Right atrium auricular region (tissue), 2 donors: ENCODE measurements at places on chromosomes 6 and 20. TPM values are rescaled to one million over a fixed set of nuclear protein-coding genes. Genes with fewer than 3 reads are reported as not detected.

ZBTB12 gene
- 0.52 TPM for total RNA-seq

JAG1 gene
- 32.8 TPM for total RNA-seq

RAB32 gene
- 18.6 TPM for total RNA-seq

C2 gene
- 19.9 TPM for total RNA-seq

DAAM2 gene
- 9.7 TPM for total RNA-seq

SNAP25 gene
- 9.3 TPM for total RNA-seq

OR2B6 gene
- total RNA-seq = not detected

SIRPG gene
- total RNA-seq = not detected

RGS17 gene
- not detected for total RNA-seq

CENPW gene
- not detected for total RNA-seq

GRCh38 chr6:17347012-17347411 lies 46.4 kb upstream of the CAP2 start:
- no peaks in the 10 kb centered on the region for H3K27me3 ChIP-seq
- H3K4me1 ChIP-seq = no peaks in the 10 kb centered on the region
- H3K36me3 ChIP-seq = no peaks in the 10 kb centered on the region
- no peak overlapping the region for H3K27ac ChIP-seq
- H3K4me3 ChIP-seq = no peak overlapping the region

DNA sequence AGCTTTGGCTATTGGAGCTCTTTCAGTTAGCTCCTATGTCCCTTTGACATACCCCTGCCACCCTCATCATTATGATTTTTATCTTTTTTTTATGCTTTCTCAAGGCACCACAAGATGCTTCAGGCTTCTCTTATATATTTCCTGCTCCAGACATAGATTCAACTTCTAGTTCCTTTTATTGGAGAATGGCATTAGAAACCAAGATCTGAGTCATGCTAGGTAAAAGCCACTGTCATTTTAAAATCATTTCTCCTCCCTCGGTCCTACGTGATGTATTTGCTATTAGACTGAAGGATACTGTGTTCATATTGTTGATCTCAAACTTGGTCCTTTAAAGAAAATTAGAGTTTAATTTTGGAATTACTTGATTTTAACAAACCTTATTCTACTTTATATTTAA lies 8.3 kb downstream of the TENT5A start:
- no peak overlapping the region for H3K4me3 ChIP-seq
- DNase-seq = no peak
- H3K27me3 ChIP-seq = no peaks in the 10 kb centered on the region

- H3K4me3 ChIP-seq = no peak overlapping the region
- DNase-seq = no peak
- H3K27me3 ChIP-seq = no peaks in the 10 kb centered on the region
- H3K36me3 ChIP-seq = no peaks in the 10 kb centered on the region
- H3K4me1 ChIP-seq = no peaks in the 10 kb centered on the region
These were observed 9.3 kb downstream of the ADNP start for GRCh38 chr20:50921803-50922501.

- peaks cover 23% of the 10 kb centered on the region for H3K4me1 ChIP-seq
- no peak for DNase-seq
- no peaks in the 10 kb centered on the region for H3K36me3 ChIP-seq
- H3K27ac ChIP-seq = no peak overlapping the region
- H3K27me3 ChIP-seq = no peaks in the 10 kb centered on the region
These were observed 296.6 kb downstream of the PHACTR1 start for GRCh38 chr6:13012977-13013680.

DNA sequence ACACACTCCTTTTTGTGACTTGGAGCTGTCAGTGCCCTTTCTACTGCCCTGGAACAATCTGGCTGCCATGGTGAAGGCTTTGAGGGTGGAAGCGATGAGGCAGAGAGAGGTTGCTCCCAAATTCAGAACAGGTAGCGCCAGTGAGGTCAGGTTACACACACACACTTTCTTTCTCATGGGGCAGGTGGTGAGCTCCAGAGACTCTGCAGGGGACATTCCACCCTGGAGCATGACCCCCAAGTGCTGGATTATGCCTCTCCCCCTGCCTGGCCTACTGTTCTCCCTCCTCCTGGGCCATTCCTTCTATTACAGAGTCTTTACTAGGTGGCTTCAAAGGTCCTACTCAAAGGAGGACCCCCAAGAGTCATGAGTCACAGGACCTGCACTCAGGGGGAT lies 98.0 kb downstream of the EYA2 start:
- no peak for DNase-seq
- no peak overlapping the region for H3K4me3 ChIP-seq
- H3K36me3 ChIP-seq = no peaks in the 10 kb centered on the region
- no peak overlapping the region for H3K27ac ChIP-seq

GRCh38 chr6:139941826-139942225 lies 567.4 kb upstream of the CITED2 start:
- H3K4me3 ChIP-seq = no peak overlapping the region
- no peaks in the 10 kb centered on the region for H3K4me1 ChIP-seq
- peak overlapping the region; percentile 63 for H3K27ac ChIP-seq
- no peaks in the 10 kb centered on the region for H3K36me3 ChIP-seq

GRCh38 chr6:165752451-165752850 lies 89.4 kb upstream of the PDE10A start:
- H3K27ac ChIP-seq = no peak overlapping the region
- no peak for DNase-seq
- H3K36me3 ChIP-seq = no peaks in the 10 kb centered on the region

GRCh38 chr6:36508532-36508931 lies 38.7 kb downstream of the STK38 start:
- H3K27me3 ChIP-seq = no peaks in the 10 kb centered on the region
- H3K4me1 ChIP-seq = no peaks in the 10 kb centered on the region
- no peak overlapping the region for H3K27ac ChIP-seq
- DNase-seq = no peak
- H3K4me3 ChIP-seq = no peak overlapping the region

- H3K27ac ChIP-seq = no peak overlapping the region
- no peak overlapping the region for H3K4me3 ChIP-seq
- H3K4me1 ChIP-seq = no peaks in the 10 kb centered on the region
- H3K36me3 ChIP-seq = no peaks in the 10 kb centered on the region
These were observed 270.4 kb upstream of the RSPO3 start for GRCh38 chr6:126848119-126848518.

- no peaks in the 10 kb centered on the region for H3K36me3 ChIP-seq
- H3K27ac ChIP-seq = peak within 1 kb of the TSS; percentile 53
- no peak for DNase-seq
These were observed at the start of gene CD83 for GRCh38 chr6:14117158-14118090. CD83 (plus strand) TSS chr6:14117772; CDS start chr6:14117812, 40 bp downstream.

- DNase-seq = no peak
- H3K4me1 ChIP-seq = peaks cover 10% of the 10 kb centered on the region
- H3K27ac ChIP-seq = no peak overlapping the region
- H3K36me3 ChIP-seq = no peaks in the 10 kb centered on the region
- no peaks in the 10 kb centered on the region for H3K27me3 ChIP-seq
- no peak overlapping the region for H3K4me3 ChIP-seq
These were observed 32.6 kb upstream of the FAM83D start for GRCh38 chr20:38893565-38894090.

GRCh38 chr6:139271056-139271455 lies 20.7 kb downstream of the TXLNB start:
- H3K4me1 ChIP-seq = no peaks in the 10 kb centered on the region
- H3K27me3 ChIP-seq = no peaks in the 10 kb centered on the region
- H3K4me3 ChIP-seq = no peak overlapping the region
- no peak overlapping the region for H3K27ac ChIP-seq

DNA sequence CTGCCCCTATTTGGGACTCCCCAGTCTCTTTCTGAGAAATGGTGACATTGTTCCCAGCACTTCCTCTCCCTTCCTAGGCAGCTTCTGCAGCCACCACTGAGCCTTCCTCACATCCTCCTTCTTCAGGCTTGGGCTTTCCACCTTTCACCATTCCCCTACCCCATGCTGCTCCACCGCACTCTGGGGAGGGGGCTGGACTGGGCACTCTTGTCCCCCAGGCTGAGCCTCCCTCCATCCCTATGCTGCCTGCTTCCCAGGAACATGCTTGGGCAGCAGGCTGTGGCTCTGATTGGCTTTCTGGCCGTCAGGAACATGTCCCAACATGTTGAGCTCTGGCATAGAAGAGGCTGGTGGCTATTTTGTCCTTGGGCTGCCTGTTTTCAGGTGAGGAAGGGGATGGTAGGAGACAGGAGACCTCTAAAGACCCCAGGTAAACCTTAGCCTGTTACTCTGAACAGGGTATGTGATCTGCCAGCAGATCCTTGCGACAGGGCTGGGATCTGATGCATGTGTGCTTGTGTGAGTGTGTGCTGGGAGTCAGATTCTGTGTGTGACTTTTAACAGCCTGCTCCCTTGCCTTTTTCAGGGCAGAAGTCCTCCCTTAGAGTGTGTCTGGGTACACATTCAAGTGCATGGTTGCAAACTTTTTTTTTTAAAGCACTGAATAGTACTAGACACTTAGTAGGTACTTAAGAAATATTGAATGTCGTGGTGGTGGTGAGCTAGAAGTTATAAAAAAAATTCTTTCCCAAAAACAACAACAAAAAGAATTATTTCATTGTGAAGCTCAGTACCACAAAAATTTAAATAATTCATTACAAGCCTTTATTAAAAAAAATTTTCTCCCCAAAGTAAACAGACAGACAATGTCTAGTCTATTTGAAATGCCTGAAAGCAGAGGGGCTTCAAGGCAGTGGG lies 2.1 kb upstream of the CDKN1A start:
- H3K27ac ChIP-seq = peak overlapping the region; percentile 99
- no peak overlapping the region for H3K4me3 ChIP-seq
- no peaks in the 10 kb centered on the region for H3K27me3 ChIP-seq
- H3K36me3 ChIP-seq = no peaks in the 10 kb centered on the region
- peaks cover 26% of the 10 kb centered on the region for H3K4me1 ChIP-seq

GRCh38 chr6:100446115-100447080 lies 18.3 kb downstream of the SIM1 start:
- H3K27ac ChIP-seq = no peak overlapping the region
- no peaks in the 10 kb centered on the region for H3K36me3 ChIP-seq
- peaks cover 43% of the 10 kb centered on the region for H3K27me3 ChIP-seq
- H3K4me1 ChIP-seq = no peaks in the 10 kb centered on the region
- peak overlapping the region; percentile 21 for H3K4me3 ChIP-seq
- no peak for DNase-seq

DNA sequence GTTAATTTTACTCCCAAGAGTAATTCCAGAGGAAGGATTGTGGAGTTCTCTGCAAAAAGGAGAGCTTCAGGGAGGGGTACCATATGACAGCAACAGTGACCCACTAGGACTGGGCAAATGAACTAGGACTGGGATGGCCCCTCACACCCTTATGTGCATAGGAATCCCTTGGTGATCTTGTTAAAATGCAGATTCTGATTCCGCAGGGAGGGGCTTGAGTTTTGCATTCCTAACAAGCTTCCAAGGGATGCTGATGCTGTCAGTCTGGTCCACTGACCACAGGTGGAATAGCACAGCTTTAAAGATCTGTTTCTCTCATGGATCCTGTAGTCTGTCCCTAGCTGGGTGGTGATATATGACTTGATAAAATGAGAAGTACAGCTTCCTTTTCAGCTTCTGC lies 6.3 kb upstream of the FOXA2 start:
- no peak for DNase-seq
- no peak overlapping the region for H3K4me3 ChIP-seq
- H3K36me3 ChIP-seq = no peaks in the 10 kb centered on the region
- H3K27me3 ChIP-seq = peaks cover 6% of the 10 kb centered on the region
- H3K27ac ChIP-seq = no peak overlapping the region
- H3K4me1 ChIP-seq = no peaks in the 10 kb centered on the region

DNA sequence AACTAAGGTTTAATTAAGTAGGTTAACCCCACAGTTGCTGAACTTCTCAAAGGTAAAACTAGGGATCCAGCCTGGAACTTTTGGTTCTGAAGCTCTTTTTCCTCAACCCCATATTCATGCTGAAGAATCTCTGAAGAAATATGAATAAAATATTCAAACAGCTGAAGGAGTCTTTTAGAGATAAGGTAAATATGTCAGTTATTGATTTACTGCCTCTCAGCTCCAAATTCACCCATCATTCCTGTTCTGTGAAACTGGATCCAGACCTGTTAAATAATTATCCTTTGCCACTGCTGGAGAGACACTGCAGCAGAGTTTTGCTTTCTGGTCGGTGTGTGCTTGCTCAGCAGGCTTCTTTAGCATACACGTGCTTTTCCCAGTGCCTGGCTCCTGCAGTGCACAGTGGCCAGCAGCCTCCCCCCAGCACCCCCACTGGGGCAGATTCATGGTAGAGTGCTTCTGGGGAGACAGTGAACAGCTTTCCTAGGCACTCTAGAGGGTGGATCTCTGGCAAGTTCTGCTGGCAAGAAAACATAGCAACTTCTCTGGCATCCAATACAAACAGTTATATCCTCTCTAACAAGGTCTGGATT lies 62.0 kb upstream of the BCLAF1 start:
- no peak overlapping the region for H3K4me3 ChIP-seq
- H3K36me3 ChIP-seq = no peaks in the 10 kb centered on the region
- H3K4me1 ChIP-seq = no peaks in the 10 kb centered on the region
- H3K27ac ChIP-seq = no peak overlapping the region
- no peaks in the 10 kb centered on the region for H3K27me3 ChIP-seq
